GM13976 (cell line): ENCODE measurements at places on chromosomes 1 and 21.
A peak's percentile ranks its signal among the peaks of the same experiment; 100 is the strongest.

DNA sequence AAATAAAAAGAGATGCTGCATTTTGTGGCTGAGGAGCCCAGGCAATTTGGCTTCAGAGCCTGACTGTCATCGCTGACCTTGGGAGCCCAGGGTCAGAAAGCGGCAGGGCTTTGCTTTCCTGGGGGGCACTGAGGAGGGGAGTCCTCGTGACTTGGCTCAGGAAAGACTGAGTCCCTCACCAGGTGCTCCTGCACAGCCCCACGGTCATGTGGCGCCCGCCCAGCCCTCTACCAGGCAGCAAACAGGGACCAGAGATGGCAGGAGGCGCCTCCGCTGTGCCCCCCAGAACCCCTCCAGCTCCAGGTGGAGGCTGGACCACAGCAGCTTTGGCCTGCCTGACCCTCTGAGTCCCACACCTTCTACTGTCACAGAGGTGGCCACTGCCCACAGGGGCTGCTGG is 13.2 kb downstream of the EFHD2 start:
- no peak for DNase-seq

DNA sequence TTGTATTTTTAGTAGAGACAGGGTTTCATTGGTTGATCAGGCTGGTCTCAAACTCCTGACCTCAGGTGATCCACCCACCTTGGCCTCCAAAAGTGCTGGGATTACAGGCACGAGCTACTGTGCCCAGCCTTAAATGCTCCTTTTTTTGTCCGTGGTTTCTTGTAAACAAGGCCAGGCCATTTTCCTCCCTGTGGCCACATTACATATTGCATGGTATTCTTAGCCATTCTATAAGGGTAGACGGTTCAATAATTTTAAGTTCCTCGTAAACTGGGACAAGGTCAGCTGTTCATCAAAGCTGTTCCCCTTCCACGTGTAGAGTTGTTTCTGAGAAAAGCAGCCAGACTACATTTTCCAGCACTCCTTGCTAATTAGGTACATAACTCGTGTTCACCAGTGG is 10.3 kb upstream of the LUZP1 start:
- no peak for DNase-seq

DNA sequence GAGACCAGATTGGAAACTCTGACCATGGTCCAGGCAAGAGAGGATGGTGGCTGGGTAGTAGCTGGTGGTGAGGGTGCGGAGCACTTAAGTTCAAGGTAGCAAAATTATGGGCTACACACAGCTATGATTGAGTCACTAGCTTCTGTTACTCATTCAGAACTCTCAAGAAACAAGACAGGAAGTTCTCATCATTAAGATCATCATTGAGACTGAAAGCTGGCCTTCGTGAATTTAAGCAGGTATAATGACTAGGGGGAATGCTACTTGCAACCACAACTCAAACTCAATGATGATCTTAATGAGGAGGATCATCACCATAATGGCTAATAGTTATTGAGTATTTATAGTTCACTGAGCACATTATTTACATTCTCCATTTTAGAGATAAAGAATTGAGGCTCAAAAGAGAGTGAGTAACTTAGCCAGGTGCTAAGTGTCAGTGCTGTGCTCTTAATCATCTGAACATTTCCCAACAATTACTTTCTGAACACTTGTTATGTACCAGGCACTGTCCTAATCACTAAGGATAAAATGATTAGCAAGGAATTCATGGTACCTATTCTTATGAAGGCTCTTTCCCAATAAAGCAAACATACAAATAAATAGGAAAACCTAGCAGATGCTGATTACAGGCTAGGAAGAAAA is 286.3 kb upstream of the C1orf105 start:
- DNase-seq = no peak

DNA sequence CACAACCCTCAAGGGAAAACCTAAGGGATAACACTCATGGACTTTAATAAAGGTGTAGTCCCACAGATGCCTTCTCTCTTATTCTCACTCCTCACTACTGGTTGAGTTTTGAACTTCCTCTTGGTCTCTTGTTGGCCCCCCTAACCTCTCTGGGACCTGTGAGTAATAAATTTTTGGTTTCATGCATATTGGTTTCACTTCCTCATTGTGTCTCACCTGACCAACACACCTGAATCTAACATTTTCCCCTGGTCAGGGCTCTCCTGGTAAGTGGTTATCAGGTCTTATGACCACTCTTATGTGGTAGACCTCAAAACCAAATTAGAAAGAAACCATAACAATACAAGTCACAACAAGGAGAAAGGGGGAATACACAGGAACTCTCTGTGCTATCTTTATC is 60.5 kb upstream of the PRMT6 start:
- peak; percentile 40 for DNase-seq

DNA sequence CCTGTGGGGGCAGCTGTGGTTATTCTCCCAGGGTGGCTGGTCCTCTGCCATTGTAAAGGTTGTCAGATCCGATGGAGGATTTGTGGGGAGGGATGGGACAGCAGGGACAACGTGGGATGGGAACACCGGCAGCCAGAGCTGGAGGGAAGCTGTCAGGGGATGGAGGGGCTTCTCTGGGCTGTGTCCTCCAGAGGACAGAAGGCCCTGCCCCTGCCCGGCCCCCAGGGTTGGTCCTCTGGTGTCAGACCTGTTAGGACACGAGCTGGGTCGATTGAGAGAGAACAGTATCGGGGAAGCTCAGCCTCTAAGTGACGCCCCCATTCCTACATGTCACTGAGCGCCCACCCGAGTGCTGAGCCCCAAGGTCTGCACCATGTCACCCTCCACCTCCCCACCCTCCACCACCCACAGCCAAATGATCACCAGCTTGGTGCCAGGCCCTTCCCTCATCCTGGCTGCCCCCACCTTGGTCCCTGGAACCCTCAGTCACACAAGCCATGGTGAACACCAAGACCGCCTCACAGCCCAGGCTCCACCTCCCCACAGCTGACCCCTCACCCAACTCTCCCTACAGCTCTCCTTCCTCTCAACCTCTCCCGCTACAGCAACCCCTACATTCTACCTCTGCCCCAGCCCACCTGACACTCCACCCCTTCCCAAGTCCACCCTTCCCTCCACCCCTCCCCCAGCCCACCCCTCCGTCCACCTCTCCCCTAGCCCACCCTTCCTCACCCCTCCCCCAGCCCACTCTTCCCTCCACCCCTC is 244.4 kb downstream of the MATN1 start:
- no peak for DNase-seq
